CD4-positive, alpha-beta T cell treated with Interleukin-2 at 100 ng/mL for 4 hours (primary cell): ENCODE measurements at places on chromosomes 11 and 22.

- no peak for DNase-seq
Measured at GRCh38 chr11:112511911-112512310, 251.3 kb upstream of the PLET1 start.

GRCh38 chr11:15258433-15259165 is 143.9 kb downstream of the INSC start:
- no peak for DNase-seq

DNA sequence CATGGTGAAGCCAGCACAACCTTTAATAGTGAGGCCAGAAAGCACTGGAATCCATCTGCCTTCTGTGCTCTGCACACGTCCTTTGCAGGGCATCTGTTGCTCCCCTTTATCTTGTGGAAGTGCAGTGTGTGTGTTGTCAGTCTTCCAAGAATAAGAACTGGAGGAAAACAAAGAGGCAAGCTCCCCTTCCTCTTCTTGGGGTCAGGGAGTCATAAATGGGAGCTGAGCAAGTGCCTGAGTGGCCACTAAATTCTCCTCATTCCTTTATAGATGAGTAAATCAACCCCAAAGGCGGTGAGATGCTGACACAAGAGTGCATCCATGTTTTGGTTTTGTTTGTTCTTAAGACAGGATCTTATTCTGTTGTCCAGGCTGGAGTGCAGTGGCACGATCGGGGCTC is 38.3 kb downstream of the WT1 start:
- DNase-seq, result no peak

GRCh38 chr11:25449091-25449490 is 882.8 kb upstream of the ANO3 start:
- DNase-seq, result no peak

DNA sequence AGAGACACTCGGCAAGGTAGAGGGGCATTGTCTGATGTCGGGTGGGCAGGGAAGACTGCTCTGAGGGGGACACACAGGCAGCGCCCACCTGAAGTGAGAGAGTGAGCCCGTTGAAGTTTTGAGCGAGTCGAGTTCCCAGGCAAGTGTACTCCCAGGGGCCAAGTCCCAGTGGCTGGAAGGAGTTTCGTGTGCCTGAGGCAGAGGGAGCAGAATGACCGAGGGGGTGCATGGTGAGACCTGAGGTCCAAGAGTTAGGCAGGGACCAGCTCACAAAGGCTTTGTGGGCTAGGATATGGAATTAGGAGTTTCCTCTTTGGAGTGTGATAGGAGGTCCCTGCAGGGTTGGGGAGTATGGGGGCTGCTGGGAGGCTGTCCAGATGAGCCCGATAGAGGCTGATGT is 6.2 kb downstream of the SCN2B start:
- DNase-seq, result no peak

DNA sequence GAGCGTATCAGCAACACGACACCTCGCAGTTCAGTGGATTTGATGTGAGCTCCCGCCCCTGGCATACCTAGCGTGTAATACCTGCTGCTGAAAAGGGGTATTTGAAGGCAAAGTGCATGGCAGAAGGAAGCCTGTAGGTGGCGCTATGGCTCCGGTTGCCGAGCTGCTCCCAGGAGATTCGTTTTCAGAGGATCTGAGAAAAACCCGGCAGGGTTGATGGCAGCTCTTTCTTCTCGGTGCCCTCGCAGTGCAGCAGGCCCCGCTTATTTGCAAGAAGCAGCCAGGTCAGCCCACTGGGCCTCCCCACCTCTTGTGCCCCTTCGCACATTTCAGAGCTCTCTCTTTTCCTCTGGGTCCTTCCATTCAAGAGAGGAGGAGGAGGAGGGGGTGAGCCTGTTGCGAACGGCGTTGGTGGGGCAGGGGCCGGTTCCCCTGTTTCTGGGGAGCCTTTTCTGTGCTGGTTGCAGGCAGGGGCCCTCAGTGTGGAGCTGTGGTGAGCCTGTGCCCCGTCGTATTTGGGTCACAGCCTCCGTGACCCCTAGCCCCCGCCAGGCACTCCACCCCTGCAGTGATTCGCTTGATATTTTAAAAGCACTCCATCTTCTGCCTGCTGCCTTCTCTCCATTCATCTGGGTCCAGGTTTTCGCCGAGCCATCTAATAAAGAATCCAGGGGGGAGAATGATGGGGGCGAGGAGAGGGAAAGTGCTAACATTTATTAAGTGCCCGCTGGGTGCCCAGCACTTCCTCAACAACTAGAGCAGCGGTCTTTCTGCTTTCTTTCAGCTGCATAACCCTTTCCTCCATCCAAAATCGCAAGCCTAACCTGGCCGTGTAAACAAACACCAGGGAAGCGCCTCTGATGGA is 85.3 kb upstream of the SYT13 start:
- DNase-seq, result peak; percentile 71

- DNase-seq, result peak; percentile 62
Measured at GRCh38 chr11:122721964-122722266, 66.4 kb downstream of the UBASH3B start.

- DNase-seq, result peak; percentile 70
Measured at GRCh38 chr22:36757668-36758211, 18.2 kb downstream of the IFT27 start.

- no peak for DNase-seq
Measured at GRCh38 chr11:68714060-68714856, 29.9 kb downstream of the GAL start.

DNA sequence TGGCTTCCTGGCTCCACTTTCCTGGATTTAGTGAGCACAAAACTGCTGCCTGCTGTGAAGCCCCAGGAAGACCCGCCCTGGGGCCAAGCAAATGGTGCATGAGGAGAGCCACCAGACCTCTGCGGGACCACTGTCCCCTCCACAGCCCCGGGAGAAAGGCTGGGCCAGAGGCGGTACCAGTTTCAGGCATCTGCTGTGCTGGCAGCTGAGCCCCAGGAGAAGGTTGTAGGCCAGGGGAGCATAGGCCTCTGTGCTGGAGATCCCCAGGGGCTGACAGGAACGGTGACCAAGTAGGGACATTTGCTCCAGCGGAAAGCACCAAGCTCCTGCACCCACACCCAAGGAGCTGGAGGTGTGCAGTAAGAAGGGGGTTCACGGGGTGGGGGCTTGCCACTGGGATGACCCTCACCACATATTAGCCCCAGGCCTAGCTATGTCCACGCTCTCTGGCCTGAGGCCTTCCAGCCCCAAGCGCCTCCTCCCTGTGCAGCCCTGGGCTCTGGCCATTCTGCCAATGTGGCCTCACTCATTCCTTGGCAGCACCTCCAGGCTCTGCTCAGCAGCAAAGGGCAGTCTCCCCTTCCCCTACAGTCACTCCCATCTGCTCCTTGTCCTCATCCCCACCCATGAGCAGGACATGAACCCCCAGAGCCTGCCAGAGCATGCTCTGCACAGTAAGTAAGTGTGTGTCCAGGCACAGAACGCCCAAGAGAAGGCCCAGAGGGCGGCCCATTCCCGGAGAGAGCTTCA is 24.0 kb upstream of the COMT start:
- DNase-seq, result no peak
